ENCODE measurements at places on chromosomes 5 and 9.

GRCh38 chr5:107476783-107477182 lies 194.0 kb downstream of the EFNA5 start:
- DNase-seq: no peak

DNA sequence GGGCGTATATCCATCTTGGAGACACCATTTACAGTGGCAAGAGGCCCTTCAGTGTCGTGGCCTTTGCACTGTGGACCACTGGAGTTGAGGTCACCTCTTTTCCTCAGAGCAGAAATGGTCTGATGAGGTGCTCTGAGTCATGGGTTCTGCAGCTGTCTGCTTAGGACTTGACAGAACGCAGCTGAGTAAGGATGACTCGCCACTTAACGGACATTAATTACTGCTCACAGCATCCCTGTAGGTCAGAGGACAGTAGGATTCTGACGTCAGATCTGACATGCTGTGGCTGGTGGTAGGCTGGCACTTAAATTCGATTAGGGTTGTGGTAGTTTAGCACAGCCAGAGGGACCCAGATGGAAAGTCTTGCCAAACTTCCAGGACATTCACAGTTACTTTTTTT lies 479.4 kb downstream of the DMAC1 start:
- no peak for DNase-seq

GRCh38 chr5:55600497-55601203 lies 65.9 kb upstream of the PLPP1 start:
- no peak for DNase-seq

GRCh38 chr5:179679014-179679674 lies 1.7 kb downstream of the CBY3 start:
- DNase-seq: peak; percentile 63

- DNase-seq: no peak
Measured at GRCh38 chr5:94810281-94810680, 191.8 kb downstream of the SLF1 start.

DNA sequence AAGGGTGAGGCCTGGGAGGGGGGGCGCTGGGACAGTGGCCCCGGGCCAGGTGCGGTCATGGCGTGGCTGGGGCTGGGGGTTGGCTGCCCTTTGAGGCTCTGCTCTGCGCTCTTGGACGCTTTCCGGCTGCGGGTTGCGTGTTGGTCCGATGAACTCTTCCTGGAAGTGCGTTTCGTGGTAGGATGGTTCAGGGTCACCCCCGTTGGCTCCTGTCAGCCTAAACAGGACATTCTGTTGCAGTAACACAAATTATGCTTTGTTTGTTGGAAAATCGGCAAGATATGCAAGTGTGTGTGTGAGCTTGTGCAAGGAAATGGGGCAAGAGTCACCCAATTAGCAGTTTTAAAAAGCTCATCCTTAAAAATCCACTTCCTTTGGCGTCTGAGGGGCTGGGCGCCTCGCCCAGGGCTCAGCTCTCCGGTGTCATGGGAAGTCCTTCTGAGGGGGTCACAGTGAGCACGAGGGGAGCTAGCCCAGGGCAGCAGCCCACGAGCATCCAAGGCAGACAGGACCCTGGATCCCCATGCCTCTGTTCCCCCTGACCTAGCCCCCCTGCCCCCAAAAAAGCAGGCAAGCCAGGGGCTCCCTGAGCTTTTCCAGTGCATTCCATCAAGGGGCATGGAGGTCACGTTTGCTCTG lies 22.2 kb upstream of the RNU6ATAC start:
- DNase-seq: no peak

- DNase-seq: no peak
Measured at GRCh38 chr9:36341936-36342577, 58.0 kb downstream of the RNF38 start.

DNA sequence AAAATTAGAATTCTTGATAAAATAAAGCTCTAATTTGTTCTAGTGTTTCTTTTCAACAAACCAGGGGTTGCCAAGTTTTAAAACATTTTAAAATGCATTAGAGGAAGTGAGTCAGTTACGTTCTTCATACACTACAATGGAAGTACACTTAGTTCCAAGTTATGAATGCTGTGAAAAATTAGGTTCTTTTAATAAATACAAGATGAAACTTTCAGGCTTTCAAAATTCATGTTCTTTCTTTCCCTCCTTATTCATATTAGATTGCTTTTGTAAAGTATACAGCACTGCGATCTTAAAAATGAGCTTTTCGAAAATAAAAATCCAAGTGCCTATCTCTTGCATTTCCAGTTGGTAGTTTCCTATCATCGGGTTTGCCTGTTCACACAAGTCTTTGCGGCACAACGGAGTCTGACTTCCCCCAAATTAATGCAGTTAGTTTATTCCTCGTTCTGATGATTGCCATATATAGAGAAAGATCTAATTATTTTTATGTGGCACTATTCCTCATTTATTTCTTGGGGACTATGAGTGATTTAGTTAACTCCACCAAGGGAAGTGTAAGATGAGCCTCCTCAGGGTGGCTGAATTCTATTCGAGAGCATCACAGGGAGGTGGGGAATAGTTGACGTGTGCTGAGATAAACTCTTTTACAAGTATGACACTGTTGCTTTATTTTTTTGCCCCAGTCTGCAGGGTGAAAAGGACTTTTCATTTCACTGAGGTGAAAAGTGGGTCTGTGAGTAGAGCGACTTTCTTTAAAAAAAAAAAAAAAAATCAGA lies 238.2 kb downstream of the CD180 start:
- no peak for DNase-seq

DNA sequence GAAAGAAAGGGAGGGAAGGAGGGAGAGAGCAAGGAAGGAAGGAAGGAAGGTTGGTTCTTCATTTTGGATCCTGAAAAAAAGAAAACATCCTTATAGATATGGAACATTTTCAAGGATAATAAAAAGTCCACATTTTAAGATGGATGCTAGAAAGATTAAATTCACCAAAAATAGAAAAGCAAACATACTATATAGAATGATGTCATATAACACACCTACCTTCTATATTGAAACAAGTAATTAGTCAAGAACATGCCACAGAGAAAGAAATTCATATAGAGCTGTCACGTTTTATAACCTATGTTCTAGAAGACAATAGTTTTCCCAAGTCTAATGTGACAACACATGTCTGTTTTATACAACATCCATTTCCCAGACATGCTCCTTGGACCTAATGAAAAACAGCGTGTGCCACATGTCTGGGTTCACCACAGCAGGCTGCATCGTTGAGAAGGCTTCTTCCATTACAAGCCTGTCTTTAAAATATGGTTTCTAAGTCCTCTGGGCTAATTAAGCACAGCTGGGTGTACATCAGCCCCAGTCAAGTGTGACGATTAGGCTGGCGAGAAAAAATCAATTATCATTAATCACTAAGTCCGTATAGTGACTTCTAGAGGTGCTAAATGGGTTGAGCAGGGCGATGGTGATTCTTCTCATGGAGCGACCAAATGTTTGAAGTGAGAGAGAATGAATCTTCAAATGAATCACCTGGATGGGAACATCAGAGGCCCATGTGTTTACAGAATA lies 301.8 kb downstream of the TLE1 start:
- no peak for DNase-seq

- DNase-seq: no peak
Measured at GRCh38 chr5:122312591-122313406, 762 bp downstream of the SNCAIP start.

DNA sequence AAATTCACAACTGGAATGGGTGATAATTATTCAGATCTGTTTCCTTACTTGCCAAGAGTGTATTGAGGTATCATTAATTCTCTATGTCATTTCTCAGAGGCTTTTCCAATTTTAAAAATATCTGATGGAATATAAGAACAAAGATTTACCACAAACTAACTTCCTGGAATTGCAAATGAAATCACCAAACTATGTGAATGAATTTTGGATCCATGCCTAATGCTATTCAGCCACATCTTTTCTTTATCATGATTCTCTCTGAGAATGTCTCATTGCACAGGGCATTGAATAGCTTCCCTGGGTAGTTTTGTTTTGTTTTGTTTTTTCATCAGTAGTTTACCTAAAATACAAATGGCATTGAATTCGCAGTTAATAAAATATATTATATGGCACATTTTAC lies 146.9 kb upstream of the FBN2 start:
- DNase-seq: no peak

DNA sequence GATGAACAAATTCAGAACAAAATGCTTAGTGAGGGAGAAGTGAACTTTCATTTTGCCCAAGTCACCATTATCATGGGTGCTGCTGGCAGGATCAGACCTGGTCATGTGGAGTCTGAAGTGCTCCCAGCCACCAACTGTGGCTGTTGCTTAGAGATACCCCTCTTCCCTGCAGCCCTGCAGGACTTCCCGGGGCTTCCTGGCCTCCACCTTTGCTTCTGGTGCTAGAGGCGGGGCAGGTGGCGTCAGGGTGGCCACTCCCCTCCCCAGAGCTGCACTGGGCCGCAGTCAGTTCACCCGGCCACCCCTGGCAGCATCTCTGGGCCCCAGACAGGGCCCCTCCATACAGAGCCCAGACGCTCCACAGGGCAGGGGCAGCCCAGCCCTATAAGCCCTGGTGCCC lies 30.0 kb upstream of the SLC12A7 start:
- DNase-seq: no peak

DNA sequence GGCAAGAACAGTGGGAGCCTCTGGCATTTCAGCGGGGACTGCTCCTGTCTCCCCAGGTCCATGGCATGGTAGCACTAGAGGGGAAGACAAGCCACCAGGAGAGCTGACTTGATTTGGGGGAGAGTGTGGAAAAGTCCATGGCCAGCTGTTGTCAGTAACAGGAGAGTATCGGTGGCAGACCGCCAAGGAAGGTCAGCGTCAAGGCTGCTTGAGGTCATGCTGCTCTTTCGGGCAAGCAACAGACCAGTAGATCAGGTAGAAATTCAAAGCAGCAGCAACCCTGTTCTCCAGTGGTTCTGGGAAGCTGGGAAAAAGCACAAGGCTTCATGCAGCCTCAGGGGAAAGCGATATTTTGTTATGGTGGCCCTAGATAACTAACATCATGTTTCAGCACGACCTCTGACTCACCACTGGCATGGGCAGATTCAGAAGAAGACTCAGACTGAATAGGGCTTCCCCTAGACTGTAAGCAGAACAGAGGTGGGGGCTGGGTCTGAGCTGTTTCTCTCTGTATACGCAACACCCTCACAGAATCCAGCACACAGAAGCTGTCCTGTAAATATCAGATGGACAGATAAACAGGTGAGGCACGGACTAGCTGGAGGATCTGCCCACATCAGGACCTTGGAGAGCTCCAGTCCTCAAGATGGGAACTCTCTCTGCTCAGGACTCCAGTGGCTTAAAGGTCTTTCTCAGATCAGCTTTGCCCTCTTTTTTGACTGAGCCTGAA lies 35.2 kb upstream of the PLEKHG4B start:
- no peak for DNase-seq

DNA sequence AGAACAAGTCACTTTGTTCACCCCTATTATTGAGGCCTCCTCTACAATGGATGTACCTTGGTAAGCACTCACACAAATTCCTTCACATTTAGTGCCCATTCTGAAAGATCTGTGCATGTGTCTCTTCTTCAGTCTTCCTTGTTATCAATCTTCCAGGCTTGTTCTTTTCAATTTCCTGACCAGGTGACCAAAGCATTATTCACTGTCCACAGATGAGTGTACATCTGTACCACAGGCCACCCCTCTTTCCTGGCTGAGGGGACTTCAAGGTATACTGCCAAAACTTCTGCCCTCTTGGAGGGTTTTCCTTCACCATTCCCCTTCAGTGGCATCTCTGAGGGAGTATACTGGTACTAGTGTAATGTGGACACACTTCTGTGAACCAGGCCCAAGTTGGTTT lies 25.5 kb upstream of the STOM start:
- DNase-seq: no peak

DNA sequence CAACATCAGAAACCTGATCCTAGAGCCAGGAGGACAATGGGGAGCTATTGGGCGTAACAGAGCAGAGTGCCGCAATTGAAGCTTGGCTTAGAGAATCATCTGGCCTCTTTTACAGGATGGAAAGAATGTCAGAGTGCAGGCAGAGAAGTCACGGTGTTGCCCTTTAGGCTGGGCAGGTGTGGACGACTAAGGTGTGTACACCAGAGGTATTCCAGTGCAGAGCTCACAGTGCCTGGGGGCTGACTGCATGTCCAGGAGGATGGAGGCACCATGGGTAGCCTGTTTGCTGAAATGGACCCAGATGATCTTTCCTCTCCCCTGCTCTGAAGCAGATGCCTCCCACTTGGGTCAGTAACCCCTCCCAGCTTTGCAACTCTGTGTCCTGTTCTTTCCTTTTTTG lies 48.9 kb upstream of the TBC1D2 start:
- DNase-seq: no peak

DNA sequence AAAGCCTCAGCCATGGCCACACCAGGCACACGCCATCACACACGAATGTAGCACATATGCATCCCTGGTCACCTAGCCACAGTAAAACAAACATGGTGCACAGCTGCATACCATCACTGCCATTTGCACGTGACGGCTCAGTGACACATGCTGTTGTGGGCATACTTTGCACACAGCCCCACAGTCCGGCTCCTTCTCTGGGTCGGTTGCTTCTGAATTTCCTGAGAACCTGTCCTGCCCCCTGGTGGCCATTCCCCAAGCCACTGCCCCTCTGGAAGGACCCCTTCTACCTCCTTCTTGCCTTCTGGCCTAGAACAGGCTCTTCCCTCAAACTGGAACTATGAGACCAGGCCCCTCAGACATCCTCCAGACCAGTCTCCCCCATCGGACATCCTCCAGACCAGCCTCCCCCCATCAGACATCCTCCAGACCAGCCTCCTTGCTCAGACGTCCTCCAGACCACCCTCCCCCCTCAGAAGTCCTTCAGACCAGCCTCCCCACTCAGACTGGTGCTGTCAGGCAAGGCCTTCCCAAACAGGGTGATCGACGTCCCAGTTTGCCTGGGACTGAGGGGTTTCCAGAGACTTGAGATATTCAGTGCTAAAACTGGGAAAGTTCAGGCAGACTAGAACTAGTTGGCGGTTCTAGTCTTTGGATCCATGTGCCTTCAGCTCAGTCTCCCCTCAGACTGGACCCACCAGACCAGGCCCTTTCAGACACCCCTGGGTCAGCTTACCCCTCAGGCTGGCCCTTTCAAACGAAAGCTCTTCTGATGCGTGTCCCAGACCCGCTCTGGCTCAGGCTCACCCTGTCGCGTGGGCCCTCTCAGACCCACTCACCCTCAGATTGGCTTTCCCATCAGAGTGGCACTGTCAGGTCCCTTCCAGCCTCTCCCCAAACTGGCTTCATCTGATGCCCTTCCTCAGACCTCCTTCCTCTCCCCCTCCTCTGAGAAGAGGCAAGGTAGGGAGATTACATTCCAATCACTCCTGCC lies 24.3 kb upstream of the ENHO start:
- DNase-seq: peak; percentile 57

DNA sequence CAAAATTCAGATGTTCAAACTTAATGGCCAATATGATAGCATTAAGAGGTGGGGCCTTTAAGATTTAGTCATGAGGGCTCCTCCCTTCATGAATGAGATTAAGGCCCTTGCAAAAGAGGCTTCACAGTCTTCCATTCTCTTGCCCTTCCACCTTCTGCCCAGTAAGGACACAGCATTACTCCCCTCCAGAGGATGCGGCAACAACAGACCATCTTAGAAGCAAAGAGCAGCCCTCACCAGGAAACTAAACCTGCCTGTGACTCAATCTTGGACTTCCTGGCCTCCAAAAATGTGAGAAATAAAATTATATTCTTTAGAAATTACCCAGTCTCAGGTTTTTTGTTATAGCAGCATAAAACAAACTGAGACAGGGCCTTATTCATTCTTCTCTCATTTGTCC lies 8.2 kb downstream of the AP3B1 start:
- no peak for DNase-seq

Measured in iPS DF 19.7 (cell line).